ENCODE measurements at places on chromosomes 2 and 18.

- no peak for DNase-seq
These were observed 174.2 kb downstream of the SLC39A10 start for GRCh38 chr2:195830968-195831950.

- no peak for DNase-seq
These were observed 370.8 kb upstream of the NT5C1B start for GRCh38 chr2:18959952-18960717.

- DNase-seq: no peak
These were observed 399.7 kb downstream of the PARD3B start for GRCh38 chr2:204944927-204945326.

GRCh38 chr2:72781480-72781879, 44.4 kb downstream of the EXOC6B start:
- DNase-seq: no peak

GRCh38 chr2:40394031-40394430, 57.9 kb downstream of the SLC8A1 start:
- no peak for DNase-seq

DNA sequence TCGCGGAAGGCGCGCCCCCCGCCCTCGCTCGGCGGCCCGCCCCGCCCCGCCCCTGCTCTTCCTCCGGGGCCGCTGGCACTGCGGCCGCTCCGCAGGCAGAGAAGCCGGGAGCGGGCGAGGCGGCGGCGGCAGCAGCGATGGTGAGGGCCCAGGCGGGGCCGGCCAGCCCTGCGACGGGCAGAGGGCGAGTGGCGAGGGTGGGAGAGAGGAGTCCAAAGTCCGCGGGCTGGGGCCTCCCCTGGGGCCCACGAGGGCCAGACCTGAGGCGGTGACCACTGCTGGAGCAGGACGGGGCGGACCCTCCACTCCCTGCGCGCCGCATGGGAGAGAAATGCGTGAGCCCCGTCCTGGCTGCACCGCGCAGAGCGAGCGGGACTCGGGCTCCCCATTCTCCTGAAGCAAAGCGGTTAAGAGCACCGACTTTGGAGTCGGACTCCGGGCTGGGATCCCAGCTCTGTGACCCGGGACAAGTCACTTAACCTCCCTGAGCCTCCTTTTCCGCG, at the start of gene VAMP5:
VAMP5 (plus strand) TSS at position 78 of the 503 bp plus-strand sequence; CDS start at position 138, 60 bp downstream.
- peak; percentile 29 for DNase-seq

DNA sequence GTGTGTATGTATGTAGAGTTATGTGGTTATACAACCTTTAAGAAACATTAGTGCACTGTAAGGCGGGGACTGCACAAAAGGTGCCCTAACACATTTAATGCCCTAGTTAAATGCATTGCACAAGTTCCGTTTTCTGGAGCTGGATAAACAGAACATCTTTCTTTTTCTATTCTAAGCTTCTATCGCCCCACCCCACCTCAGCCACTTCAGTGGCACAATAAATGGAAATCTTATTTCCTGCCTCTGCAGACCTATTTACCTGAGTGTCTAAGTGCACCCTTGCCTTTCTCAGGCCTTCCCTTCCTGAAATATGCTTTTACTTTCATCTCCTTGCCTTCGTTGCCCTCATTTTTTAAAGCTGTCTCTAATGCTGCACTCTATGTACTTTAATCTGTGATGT, 123.5 kb downstream of the TANC1 start:
- no peak for DNase-seq

DNA sequence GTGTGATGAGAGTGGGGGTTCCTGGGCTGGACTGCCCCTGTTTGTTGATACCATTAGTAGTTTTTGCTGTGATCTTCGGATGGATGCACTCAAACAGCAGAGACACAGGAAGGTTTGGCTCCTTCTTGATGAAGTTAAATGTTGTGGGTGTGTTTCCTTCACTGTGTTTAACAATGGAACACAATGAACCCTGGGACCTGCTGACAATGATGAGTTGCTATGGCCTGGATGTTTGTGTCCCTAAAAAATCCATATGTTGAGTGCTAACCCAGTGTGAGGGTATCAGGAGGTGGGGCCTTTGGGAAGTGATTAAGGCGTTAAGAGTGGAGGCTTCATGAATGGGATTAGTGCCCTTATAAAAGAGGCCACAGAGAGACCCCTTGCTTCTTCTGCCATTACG, 237.4 kb upstream of the HS6ST1 start:
- DNase-seq: no peak

DNA sequence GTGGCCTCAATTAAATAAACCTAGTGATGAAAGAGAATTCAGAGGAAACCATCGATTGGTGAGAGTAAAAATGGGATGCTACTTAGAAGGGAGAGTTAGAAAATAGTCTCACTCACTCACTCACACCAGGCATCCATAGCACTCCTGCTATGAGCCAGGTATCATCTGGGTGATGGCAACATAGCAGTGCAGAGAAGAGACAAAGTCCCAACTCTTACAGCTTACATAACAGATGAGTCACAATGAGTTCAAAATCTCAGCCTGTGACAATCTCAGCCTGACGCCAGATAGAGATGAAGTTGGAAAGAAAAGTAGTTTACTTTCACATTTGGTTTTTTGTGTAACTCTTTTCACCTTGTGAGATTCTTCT, 55.4 kb upstream of the THOC1 start:
- DNase-seq: no peak

- no peak for DNase-seq
These were observed 24.7 kb downstream of the NUP35 start for GRCh38 chr2:183148955-183149354.

DNA sequence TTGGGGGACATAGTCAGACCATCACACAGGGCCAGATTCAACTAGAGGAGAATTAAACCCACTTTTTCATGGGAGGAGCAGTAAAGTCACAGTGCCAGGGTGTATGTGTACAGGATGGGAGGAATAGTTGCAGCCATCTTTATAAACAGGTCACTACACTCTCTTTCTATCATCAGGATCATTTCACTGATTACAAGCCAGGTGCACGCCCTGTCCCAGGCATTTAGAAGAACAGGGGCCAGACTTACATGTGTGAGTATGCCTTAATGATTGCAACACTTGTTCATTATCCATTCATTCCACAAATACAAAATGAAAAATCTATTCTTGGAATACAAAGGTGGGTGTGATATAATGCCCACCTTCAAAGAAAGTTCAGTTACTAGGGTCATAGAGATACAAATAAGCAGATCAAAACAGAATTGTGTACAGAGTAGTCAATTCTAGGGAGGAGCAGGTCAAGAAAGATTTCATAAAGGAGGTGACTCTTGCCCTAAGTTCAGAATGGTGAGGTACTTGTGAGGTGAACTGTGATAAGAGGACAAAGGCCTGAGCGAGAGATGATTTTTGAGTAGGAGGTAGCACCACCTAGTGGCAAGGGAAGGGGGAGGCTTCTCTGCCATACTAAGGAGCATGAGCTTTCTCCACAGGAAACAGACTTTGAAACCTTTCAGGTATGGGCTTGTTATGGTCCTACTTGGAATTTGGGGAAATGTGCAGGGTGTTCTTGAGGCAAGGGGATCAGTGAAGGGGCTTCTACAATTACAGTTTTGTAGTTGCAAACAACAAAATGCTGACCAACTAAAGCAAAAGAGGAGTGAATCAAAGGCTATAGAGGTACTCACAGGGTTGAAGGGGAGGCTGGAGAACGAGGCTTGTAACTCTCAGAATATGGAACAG, 156.3 kb downstream of the SUCLG1 start:
- peak; percentile 48 for DNase-seq

GRCh38 chr2:205954707-205955106, 131.3 kb downstream of the INO80D start:
- no peak for DNase-seq

- no peak for DNase-seq
These were observed 30.0 kb downstream of the TBC1D8 start for GRCh38 chr2:101121174-101121573.

GRCh38 chr2:174919947-174920595, 85.1 kb downstream of the CHN1 start:
- no peak for DNase-seq

GRCh38 chr2:242030858-242031257, 161.3 kb downstream of the RTP5 start:
- no peak for DNase-seq

DNA sequence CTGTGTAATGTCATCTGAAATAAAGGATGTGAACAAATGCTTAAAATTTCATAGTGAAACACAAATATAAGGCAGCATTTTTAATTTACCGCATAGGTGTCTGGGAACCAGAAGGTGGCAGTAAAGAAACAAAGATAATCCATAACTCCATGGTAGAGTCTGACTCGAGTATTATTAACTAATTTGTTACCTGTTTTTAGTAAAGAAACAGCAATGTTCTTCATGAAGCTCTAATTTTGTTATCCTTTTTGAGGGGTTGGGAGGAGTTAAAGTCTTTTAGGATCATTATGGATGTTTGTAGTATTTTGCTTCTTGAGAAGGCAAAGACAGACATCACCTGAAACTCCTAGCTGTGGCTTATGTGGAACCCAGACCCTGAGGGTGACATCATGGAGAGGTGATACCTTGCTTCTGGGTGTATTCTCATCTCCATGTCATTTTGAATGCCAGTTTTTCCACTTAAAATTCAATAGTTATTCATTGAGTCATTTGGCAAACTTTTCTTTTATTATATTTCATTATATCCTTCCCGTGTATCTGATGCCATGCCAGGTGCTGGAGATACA, 286.2 kb upstream of the EPAS1 start:
- peak; percentile 10 for DNase-seq

GRCh38 chr2:45653122-45653913, 1.8 kb downstream of the PRKCE start:
- no peak for DNase-seq

All from activated CD4-positive, alpha-beta memory T cell treated with anti-CD3 and anti-CD28 coated beads, Interleukin-2, amount 10 ng/mL, durations not matched to agents 7 days and 5 days (primary cell).